ENCODE measurements at places on chromosomes 1 and 21.

DNA sequence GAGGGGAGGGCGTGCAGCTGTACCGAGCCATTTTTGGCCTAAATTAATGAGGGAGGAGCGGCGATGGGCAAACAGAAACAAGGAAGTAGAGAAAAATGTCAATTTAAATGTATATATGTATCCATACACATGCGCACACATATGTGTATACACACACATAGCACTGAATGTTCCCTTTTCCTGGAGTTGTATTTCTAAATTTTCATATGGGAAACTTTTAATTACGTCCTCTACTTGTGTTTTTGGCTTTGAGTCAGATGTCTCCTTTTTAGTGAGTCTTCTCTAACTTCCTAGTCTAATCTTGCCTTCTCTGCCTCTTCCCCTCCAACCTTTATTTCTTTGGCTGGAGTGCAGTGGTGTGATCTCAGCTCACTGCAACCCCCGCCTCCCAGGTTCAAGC lies 15.4 kb upstream of the CYYR1 start:
- DNase-seq, result no peak

DNA sequence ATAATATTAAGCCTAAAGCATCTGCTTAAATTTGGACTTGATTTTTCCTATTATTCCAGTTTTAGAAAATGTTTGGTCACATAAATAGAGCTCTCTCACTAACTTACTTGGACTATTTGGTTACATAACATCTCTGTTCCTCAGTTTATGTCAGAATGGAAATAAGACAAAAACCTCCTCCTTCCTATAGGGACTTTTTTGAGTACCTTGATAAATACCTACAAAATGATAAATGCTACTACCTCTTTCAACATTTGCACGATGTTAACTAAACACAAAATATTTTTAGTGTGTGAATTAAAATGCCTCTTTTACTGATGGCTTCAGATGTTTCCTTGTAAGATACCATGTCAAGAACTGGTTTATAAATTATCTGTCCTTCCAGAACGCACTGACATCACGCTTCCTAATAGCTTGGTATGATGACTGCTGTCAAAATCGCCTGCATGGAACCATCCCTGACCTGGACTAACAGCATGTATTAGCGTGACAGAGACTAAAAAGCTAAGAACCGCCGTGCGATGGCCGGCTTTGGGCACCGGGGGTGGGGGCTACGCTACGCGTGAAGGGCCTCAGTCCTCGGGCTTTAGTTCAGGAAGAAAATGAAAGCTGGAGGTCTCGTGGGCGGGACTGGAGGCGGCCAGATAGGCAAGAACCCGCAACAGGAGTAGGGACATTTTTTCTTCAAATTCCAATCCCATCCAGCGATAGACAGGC lies 133.2 kb upstream of the BARHL2 start:
- no peak for DNase-seq

DNA sequence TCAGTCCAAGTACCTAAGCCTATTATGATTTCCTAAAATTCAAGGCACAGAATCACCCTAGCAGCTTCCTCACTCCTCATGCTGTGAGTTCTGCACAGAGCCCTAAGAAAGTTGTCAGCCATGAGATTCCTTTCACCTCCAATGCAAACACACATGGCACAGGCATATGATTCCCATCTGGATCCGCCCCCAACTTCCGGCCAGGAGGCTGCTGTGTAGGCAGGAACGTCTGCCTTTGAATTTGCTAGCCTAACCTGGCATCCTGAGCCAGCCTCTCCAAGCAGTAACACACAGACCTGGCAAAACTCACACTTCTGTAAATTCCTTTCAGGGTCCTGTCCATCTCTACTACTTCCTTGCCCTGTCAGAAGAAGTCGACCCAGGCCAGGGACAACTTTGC lies 521.1 kb upstream of the BEND5 start:
- DNase-seq, result no peak

DNA sequence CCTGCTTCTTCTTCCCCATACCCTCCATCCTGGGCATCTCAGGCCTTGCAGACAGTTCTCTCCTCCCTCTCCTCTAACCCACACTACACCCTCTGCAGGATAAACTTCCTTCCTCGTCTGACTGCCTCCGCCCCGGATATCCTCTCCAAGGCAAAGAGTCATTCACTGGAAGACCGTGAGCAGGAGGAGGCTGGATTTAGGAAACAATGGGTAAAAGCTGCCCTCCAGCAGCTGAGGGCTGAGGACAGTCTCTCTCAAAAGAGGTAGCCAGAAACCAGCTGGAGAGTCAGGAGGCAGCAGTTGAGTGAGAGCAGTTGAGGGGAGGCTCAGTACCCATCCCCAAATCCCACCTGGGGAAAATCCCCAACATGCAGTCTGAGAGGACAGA lies 1.4 kb downstream of the CSRP1 start:
- DNase-seq, result no peak

- no peak for DNase-seq
These were observed 619.3 kb downstream of the PTPRU start for GRCh38 chr1:29855561-29856160.

DNA sequence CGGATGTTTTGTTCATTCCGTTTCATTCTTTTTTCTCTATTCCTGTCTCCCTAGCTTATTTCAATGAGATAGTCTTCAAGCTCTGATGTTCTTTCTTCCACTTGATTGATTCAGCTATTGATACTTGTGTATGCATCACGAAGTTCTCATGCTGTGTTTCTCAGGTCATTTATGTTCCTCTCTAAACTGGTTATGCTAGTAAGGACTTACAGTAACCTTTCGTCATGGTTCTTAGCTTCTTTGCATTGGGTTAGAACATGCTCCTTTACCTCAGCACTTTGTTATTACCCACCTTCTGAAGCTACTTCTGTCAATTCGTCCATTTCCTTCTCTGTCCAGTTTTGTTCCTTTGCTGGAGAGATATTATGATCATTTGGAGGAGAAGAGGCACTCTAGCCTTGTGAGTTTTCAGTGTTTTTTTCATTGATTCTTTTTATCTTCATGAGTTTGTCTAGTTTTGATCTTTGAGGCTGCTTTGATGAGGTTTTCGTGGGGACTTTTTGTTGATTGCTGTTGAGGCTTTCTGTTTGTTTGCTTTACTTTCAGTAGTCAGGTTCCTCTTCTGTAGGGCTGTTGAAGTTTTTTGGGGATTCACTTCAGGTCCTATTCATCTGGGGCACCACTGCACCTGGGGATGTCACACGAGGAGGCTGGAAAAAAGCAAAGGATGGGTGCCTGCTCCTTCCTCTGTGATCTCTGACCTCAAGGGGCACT lies 496.9 kb upstream of the LRRC7 start:
- DNase-seq, result no peak

DNA sequence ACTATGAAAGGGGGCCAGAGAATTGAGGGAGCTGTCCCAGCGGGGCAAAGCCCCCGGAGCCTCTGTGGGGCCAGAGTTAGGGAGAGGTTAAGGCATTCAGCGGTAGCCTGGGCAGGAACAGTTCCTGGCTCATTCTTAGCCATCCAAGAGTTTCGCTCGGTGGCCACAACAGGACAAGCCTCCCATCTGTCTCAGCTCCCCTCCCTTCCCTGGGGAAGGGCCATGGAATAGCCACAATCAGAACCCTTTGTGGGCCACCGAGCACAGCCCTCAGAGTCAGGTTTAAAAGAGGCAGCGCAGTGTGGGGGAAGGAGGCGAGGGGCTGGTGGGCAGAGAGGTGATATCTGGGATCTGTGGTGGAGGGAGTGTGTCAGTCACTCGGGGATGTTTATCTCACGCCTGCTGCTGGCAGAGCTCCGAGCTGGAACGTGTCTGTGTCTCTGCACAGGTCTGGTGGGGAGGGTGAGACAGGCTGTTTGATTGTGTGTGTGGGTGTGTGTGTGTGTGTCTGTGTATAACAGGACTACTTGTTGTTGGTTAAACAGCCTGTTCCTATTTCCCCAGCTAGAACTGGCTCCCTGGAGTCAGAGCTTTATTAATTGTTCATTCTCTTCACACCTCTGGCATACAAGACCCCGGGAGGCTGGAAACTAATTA lies 49.6 kb upstream of the GOLT1A start:
- no peak for DNase-seq

DNA sequence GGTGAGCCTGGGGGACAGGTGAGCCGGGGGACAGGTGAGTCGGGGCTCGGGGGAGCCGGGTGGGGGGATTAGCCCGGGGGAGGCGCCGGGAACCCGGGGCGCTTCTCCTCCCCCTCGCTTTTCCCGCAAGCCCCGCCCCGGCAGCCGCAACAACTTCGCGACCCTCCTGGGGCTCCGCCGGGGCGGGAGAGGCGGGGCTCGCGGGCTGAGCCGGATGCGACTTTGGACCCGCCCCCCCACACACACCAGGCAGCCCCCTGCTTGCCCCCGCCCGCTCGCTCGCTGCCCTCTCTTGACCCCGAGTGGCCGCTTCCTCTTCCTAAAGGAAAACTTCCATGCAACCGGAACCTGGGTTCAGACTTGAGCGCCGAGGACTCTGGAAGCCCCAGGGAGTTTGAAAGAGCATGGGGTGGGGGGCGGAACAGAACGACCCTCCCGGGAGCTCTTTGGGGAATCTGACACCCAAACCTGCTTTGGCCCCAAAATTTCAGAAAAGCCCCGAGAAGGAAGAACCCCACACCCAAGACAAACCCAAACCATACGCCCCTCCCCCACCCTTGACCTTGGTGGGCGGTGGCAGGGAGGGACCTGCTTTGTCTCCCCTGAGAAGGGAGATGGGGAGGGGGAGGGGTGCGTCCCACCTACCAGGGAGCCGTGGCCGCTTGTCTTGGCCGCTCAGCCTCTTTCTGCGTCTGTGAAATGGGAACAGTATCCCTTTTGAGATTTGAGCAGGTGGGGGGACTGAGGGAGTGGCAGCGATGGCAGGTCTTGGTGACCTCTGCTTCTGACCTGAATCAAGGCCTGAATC lies 550 bp downstream of the ARHGEF16 start:
- no peak for DNase-seq

DNA sequence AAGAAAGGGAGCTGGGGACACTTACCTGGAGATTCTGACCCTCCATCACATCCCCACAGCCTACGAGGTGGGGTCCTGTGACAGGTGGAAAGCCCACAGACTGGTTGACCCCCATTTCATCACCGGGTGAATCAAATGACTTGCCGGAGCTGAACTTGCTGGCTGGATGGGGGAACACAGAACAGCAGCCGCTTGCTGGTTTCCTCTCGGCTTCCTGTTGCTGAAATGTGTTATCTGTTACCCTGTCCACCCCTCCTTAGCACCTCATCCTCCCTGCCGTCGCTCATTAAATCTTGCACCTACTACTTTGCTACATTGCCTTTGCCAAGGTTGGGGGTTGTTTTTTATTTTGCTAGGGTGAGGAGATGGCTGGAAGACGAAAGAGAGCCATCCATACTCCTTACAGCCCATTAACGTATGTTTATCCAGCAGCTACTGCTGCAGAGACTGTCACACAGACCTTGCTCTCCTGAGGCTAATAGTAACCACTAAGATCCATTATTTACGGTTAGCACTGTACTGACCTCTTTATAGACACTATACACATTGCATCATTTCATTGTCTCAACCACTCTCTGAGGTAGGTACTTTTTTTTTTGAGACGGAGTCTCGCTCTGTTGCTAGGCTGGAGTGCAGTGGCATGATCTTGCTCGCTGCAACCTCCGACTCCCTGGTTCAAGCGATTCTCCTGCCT lies 7.0 kb downstream of the PAFAH2 start:
- DNase-seq, result no peak

GRCh38 chr1:904310-904950 lies 19.3 kb upstream of the SAMD11 start:
- peak; percentile 85 for DNase-seq

DNA sequence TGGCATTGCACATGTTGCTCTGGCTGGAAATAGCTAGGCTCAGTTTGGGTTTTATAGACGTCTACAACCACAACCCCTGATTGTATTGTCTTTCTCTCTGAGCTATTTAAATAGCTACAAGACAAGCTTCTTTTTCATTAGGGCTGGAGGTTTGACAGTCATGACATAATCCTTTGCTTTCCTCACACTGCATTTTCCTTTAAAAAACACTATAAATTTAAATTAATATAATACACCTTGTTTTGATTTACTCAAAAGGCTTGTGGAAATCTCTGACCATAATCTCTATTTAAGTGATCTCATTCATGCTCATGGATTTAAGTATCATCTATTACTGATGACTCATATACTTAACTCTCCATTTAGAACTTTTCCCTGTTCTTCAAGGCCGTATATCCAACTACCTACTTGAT lies 50.4 kb upstream of the PTGFR start:
- DNase-seq, result no peak

- DNase-seq, result peak; percentile 86
These were observed 65.5 kb downstream of the NID1 start for GRCh38 chr1:235999259-235999925.

GRCh38 chr21:34846601-34847112 lies 177.9 kb downstream of the CLIC6 start:
- DNase-seq, result no peak

DNA sequence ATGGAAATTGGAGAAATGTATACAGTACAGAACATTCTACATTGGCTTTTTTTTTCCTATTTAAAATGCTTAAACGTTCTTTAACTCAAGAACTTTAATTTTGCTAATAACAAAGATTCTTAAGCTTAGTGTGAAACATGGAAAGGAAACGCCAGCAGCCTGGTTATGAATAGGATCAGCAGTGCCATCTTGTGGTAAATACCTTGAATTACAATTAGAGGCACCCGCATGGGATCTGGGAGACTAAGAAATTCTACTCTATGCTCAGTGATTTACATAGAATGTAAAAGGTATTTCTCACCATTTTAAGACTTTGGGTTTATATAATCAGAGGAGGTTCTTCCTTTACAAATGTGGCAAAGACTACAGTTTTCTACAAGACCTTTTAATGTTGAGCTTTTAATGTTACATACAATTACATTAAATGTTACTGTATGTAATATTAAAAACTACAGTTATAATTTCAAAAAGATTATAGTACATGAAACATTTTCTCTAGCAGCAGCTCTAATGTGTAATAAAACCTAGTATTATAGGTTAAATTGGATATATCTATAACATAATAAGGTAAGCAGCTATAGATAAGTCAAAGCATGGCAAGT lies 32.1 kb upstream of the APOBEC4 start:
- DNase-seq, result no peak

DNA sequence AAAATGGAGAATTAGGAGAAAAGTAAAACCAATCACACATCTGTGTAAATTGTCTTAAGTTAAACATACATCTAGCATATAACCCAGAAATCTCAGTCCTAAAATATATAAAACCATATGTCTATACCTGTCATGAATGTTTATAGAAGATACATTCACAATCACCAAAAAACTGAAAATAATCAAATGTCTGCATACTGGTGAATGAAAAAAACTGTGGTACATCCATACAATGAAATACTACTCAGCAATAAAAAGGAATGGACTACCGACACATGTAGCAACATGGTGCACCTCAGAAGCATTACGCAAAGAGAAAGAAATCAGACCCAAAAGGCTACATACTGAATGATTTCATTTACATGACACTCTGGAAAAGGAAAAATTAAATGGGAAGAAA lies 47.7 kb upstream of the SEC16B start:
- no peak for DNase-seq

- DNase-seq, result no peak
These were observed 19.3 kb upstream of the PTPRC start for GRCh38 chr1:198619375-198620140.
